LNCaP clone FGC (cell line): ENCODE measurements at places on chromosomes 12 and 14.

DNA sequence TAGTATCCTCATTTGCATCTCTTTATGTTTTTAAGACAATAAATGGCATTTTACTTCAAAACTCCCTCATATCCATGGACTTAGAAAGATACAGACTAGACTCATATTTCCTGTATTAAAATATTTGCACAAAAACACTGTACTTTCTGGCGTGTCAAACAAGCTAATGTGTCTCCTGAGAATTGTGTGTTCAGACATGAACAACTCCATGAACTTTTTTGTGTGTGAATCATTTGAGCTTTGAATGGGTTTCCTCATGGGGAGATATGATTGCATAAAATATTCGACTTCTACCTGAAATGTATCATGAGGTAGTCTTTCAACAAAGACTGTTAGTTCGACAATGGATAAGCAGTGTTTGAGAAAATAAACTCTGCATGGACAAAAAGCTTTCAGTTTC lies 58.8 kb downstream of the TMEM30B start:
- DNase-seq, result no peak

DNA sequence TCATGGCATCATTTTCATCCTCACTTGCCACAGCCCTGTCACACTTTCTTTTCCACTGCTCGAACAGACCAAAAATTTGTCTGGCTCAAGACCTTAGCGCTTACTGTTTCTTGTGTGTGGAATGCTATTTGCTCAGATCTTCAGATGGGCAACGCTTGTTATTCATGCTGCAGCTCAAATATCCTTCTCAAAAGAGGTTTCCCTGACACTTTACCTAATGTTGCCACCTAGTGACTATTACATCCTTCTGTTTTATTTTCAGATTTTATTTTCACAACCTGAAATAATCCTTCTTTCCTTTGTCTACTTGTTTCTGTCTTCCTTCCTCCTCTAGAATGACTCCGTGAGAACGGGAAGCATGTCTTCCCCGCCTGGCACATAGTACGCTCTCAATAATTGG lies 5.6 kb downstream of the FBXO33 start:
- DNase-seq, result no peak

DNA sequence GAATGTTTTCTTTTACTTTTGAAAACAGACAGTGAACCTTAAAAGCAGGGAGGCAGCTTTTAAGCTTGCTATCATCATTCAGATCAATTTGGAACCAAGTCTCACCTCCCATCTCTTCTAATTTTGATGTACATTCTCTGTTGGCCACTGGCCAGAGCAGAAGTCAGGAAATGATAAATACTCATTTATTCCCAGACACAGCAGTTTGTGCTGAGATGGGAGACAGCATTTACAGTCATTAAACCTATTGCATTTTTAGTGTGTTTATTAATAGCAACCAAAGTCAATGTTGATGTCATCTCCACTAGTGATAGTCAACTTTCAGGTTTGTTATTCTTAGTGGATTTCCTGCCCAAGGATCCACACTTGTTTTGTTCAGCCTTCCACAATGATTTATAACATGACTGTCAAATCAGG lies 320.0 kb upstream of the ATP2B1 start:
- peak; percentile 50 for DNase-seq

- no peak for DNase-seq
Observed at GRCh38 chr14:91332986-91333649, 84.5 kb downstream of the CCDC88C start.

DNA sequence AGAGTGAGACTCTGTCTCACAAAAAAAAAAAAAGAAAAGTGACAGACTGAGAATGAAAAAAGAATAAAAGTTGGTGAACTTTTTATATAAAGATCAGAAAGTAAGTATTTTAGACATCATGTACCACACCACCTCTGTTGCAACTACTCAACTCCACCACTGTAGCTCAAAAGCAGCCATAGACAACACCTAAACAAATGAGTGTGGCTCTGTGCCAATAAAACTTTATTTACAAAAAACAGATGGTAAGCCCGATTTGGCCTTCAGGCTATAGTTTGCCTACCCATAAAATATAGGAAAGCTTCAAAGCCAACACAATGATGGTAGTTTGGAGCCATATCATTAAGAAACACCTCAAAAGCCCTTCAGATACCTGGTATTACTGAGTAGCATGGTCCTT lies 154.5 kb upstream of the FOXN3 start:
- peak; percentile 55 for DNase-seq

DNA sequence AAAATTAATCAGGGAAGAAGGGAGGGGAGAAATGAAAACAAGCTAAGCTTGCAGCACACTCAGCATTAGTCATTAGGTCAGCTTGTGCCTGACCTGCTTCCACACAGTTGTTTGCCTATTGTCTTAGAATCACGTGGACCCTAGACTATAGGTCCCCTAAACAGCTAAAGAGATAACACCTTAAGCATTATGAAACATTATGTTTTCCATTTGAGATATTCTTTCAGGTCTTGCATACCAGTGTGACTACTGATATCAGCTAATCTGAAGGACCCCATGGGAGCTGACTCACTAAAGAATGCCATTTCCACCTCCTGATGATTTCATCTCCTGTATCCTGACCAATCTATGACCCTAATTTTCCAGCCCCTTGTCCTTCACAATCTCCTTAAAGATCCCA lies 154.1 kb upstream of the FUT8 start:
- no peak for DNase-seq

GRCh38 chr12:71152851-71153250 lies 4.9 kb downstream of the TSPAN8 start:
- DNase-seq, result no peak

DNA sequence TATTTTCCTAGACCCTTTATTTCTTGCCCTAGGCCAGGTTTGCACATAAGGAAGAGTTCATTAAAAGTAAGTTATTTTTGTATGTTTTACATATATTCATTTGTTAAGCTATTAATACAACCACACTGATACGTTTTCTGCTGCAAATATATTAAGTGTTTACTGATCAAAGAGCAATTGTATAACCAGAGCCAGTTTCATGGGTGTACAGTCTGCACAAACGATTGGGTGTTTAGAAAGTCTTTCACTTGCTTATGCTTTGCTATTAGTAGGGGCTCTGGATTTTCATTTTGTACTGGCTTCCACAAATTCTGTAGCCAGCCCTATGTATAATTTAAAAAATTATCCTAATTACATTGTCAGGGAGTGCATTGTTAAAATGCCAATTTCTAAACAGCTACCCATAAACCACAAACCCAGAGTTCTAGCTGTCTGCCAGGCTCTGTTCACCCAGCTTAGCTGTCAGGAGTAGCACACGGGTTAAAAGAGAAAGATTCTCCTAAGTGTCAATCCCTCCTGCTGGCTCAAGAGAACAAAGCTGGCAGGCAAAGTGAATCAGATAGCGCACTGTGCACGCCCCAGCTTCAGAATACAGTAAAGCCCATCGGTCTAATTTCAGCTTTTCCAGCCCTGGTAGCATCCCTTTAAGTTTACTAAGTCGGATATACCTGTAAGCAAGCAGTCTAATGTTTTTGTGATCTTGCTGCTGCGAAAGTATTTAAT lies 151.0 kb upstream of the LMO3 start:
- DNase-seq, result no peak

DNA sequence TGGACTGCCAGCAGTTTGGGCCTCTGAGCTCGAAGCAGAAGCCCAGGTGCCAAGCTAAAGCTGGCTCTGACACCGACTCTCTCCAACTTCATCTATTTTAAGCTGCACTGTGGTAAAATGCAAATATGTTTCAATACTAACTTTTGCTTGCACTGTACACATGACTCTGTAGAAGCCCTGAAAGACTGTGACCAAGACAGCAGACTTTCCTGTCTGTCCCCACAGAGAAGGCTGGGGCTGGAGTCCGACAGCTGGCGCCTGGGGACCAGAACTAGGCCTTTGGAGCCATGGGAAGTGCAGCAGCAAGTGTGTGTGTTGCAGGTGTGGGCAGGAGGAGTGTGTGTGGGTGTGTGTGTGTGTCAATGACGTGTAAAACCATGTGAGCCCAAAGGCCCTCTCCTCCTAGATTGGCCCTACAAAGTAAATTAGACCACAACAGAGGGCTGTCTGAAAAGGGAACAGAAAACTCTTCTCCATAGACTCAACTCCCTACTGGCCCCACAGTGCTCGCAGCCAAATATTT lies 16.4 kb upstream of the RAB35 start:
- DNase-seq, result no peak

- no peak for DNase-seq
Observed at GRCh38 chr14:67137744-67138371, 51.4 kb upstream of the GARIN2 start.

DNA sequence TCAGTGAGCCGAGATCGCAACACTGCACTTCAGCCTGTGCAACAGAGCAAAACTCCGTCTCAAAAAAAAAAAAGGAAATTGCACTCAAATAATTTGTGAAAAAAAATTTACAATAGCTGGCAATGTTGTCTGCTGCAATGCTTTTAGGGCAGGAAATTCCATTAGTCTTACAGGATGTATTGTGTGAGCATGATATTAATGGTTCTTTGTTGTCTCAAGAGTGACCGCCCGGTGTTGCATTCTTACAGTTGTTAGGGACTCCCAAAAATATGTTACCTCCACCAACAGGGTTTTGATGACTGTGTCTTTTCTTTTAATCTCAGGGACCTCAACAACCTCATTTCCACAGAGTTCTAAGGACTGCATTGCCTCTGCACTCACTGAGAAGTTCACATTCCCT lies 44.8 kb downstream of the PZP start:
- no peak for DNase-seq

DNA sequence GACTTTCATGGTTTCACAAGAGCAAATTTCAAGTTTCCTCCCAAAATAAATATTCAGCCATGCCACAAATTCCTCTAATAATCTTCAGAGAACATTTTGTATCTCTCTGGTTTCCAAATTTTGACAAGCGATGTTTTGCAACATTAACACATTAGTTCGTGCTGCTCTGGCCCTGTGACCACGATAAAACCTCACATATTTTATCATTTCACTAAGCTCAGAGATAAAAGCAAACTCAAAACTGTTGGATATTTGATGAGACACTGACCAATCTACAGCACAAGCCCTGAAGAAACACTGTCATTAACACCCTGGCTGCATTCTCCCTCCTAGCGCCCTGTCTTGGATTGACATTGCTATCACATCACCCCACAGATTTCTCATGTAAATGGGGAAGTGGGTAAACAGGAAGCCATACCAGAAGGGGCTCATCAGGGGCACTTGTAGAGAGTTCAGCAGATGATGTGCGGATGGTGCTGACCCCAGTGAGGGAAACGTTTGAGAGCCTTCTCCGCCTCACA lies 264.3 kb downstream of the PRKD1 start:
- no peak for DNase-seq

DNA sequence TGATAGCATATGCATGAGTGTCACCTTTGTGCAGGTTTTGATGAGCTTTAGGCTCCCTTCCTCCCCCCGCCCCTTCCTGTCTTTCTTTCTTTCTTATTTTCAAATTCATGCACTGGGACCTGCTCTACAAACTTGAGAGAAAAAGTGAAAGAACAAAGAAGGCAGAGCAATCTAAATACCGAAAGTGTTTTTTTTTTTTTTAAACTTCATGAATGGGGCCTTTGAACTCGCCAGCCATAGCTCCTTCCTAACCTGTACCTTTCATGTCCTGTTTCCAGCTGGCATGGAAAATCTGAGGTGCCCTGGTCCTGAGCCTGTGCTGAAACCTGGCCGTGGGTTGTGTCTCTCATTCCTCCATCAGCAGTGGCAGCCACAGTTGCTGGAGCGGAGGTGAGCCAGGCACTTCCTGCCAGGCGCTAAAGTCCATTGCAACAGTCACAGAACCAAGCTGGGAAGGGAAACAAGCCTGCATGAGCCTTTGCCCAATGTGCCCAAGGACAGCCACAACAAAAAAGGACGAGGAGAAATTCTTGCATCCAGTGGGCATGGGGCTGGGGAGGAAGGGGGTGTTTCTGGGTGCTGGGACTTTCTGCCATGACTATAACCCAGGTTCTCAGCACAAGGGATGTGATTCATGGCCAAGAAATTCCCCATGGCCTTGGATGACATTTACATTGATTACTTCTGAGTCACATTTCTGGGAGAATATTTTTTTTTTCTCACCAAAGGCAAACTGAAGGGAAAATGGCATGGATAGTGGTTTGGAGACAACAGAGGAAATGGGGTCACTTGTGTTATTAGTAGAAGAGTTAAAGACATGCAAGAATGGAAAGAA lies 102.7 kb downstream of the TMEM30B start:
- no peak for DNase-seq
